NCI-H2081 (cell line): ENCODE measurements at places on chromosomes 11 and 22.

GRCh38 chr11:72779495-72780128, 14.2 kb downstream of the STARD10 start:
- no peak for DNase-seq

DNA sequence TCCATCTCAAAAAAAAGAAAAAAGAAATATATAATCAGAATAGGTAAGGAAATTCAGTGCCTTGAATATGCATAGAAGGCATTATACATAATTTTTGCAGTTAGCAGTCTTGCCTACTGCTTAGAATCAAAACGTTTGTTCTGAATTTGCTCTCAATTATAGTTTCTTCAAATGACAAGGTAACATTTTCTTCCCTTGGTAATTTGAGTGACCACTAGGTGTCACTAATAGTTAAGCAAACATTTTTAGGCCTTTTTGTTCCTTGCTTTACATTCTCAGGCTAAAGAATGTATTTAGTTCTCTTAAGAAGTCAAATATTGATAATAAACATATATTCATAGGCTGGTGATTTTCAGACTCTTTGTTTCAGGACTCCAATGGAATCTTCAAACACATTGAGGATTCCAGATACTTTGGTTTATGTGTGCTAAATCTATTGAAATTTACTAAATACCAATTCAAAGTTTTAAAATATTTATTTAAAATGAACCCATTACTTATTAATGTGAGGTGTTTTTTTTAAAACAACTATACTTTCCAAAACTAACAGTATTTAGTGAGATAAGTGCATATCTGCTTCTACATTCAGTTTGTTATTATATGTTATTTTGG, 55.0 kb upstream of the DEPDC7 start:
- peak; percentile 55 for DNase-seq

- no peak for DNase-seq
Measured at GRCh38 chr11:81574301-81574700, 1159.4 kb downstream of the FAM181B start.

DNA sequence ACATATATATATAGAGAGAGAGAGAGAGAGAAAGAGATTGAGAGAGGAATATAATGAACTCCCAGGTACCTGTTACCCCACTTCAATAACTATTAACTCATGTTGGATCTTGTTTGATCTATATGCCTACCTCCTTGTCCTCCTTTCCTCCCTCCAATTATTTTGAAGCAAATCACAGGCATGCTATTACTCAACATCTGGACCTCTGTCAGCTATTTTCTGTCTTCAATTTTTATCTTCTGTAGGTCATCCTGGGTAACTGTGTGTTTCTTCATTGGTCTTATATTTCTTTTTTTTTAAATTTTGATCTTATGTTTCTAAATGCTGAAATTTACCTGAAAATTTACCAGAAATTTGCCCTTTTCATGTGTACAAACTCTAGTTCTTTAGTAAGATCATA, 24.8 kb downstream of the UVRAG start:
- no peak for DNase-seq

GRCh38 chr11:87778357-87778756, 396.9 kb downstream of the RAB38 start:
- DNase-seq = no peak
